Activated naive CD8-positive, alpha-beta T cell treated with anti-CD3 and anti-CD28 coated beads, Interleukin-2, amount 10 ng/mL, durations not matched to agents 7 days and 5 days (primary cell): ENCODE measurements at places on chromosomes 11 and 22. TPM values are rescaled to one million over a fixed set of nuclear protein-coding genes. Genes with fewer than 3 reads are reported as not detected.
A peak's percentile ranks its signal among the peaks of the same experiment; 100 is the strongest.

- H3K27me3 ChIP-seq: peaks cover 10% of the 10 kb centered on the region
- no peaks in the 10 kb centered on the region for H3K4me1 ChIP-seq
- H3K4me3 ChIP-seq: no peak overlapping the region
These were observed 12.9 kb upstream of the WT1 start for GRCh38 chr11:32448232-32448631.

DNA sequence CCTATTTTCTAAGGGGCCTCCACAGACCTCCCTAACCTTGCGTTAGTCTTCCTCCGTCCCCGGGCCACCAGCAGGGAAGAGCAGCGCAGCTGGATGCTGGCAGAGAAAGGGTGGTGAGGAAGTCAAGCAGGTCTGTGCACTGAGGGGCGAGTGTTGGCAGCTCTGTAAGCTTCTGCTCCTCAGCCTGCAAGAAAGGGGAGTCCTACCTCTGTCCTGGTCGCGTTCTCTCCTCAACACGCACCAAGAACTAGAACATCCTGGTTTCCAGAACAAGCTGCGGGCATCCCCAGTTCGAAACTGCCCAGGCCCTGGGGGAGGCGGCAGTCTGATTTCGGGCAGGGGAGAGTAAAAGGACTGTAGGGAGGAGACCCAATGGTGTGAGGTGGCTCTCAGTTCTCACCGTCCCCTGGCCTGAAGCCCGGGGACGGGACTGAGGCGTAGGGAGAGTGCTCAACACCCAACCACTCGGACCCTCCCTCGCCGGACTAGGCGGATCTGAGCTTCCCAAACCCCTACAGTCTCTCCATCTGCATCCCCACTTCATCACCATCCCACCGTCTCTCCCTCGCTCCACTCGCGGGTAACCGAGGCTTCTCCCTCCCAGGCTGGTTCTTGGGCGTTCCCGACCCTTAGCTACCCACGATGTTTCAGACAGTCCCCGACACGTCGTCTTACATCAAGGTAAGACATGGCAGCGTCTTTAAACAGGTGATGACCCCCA lies 7.7 kb upstream of the FLI1 start:
- H3K27ac ChIP-seq: no peak overlapping the region
- H3K27me3 ChIP-seq: peaks cover 59% of the 10 kb centered on the region
- no peaks in the 10 kb centered on the region for H3K36me3 ChIP-seq
- peak overlapping the region; percentile 81 for H3K4me3 ChIP-seq

TMEM41B gene
- total RNA-seq: 40.5 TPM

DNA sequence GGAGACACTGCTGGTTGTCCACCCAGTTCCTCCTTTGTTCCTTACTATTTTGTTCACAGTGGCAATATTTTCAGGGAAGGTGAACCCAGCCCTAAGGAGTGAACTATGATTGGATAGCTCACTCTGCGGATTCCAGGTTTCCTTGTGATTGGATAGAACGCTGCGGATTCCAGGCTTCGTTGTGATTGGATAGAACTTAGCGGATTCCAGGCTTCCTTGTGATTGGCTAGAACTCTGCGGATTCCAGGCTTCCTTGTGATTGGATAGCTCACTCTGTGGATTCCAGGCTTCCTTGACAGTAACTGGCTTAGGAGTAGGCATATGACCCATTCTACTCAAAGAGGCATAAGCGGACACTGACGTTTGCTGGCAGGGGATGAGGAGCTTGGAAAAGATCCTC lies 28.6 kb upstream of the ADA2 start:
- H3K4me3 ChIP-seq: no peak overlapping the region
- DNase-seq: no peak
- peaks cover 12% of the 10 kb centered on the region for H3K4me1 ChIP-seq
- no peak overlapping the region for H3K27ac ChIP-seq
- no peaks in the 10 kb centered on the region for H3K27me3 ChIP-seq

GRCh38 chr11:57761301-57762234 lies at the start of gene CTNND1:
Gene CTNND1 (plus strand): TSS chr11:57761802. CDS start chr11:57791479, 29,677 bp downstream.
- no peaks in the 10 kb centered on the region for H3K27me3 ChIP-seq
- peaks cover 8% of the 10 kb centered on the region for H3K36me3 ChIP-seq
- H3K4me3 ChIP-seq: peak within 1 kb of the TSS; percentile 39
- peak within 1 kb of the TSS; percentile 14 for H3K27ac ChIP-seq
- no peak for DNase-seq

SCO2 gene
- 12.8 TPM for total RNA-seq
